ENCODE measurements at places on chromosomes 6 and 20. TPM values are rescaled to one million over a fixed set of nuclear protein-coding genes. Genes with fewer than 3 reads are reported as not detected.

DNA sequence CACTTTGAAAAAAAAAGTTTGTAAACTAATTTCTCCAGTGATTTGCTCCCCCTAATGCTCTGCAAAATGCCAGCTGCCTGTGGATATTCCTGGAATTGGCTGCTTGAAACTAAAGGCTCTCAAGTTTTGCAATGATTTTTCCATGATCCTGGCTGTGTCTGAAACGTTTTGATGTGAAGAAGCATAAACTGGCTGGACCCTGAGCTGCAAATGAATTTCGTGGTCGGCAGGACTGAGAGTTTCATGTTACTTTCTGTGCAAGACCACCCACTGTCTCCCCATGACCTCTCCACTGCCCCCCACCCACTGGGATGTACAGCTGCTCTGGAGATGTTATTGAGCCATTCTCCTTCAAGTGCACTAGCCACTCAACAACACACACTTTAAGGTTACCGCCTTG, 171.3 kb upstream of the SSTR4 start:
- DNase-seq, result no peak

DNA sequence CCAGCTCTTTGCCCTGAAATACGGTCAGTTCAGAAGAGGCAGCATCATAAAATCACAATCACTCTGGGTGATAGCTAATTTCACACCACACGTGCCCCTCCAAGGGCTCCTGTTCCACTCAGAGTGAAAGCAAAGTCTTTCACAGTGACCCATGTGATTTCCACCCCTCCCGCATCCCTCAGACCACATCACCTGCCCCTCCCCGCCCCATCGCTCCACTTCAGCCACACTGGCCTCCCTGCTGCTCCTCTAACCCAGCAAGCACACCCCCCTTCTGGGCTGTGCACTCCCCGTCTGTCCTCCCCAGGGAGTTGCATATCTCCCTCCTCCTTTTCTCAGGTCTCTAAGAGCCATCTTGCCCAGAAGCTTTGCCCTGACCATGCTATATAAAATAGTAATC, 74.5 kb downstream of the PSMG4 start:
- no peak for DNase-seq

The TXLNB gene
- 2.7 TPM for polyA plus RNA-seq

The DEFB124 gene
- 0.48 TPM for polyA plus RNA-seq

DNA sequence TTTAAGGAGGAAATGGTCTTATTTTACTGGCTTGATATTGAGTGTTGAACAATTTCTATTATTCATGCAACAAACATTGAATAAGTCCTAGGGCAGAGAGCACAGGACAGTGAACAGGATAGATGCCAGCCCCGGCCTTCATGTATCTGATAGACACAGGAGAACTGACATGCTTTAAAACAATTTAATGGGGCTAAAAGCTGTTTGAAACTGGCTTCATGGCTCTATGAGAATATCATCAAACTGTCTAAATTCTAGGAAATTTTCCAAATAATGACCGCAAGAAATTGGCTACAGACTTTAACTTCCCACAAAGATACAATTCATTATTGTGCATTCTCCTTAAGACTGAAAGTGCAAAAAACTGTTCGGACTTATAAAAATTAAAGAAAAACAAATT, 69.0 kb downstream of the ID4 start:
- no peak for DNase-seq

GRCh38 chr20:37846573-37846972, 56.4 kb upstream of the VSTM2L start:
- DNase-seq, result no peak

DNA sequence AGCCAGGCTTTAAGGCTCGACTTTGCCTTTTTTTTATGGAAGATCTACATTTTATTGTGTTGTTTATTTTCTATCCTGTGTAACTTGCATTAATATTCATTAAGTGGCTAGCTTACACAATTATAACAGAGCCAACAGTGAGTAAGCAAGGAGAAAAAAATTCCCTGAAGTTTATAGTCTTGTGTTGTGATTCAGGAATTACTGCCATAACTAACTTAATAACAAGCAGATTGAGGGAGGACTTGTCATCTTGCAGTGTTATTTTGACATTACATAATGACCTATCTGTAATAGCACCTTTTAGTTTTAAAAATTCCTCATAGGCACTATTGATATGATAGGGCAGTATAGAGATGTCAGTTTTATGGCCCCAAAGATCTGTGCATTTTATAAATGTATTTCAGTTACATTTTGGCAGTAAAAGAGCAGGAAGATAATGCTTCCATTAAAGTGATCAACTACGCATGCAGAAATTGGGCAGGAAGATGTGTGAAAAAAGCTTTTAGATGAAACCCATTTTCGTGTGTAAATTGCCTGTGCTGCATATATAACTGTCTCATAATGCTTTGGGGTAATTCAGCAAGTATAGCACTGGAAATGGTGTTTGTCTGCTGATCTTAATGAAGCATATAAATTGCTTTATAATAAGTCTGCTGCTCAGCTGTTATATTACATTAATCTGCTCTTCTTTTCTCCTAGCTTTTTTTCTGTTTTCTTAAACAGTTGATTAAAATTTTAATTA, 123.0 kb downstream of the SMAP1 start:
- no peak for DNase-seq

- no peak for DNase-seq
These were observed 2.2 kb downstream of the ADGRF4 start for GRCh38 chr6:47700596-47700995.

DNA sequence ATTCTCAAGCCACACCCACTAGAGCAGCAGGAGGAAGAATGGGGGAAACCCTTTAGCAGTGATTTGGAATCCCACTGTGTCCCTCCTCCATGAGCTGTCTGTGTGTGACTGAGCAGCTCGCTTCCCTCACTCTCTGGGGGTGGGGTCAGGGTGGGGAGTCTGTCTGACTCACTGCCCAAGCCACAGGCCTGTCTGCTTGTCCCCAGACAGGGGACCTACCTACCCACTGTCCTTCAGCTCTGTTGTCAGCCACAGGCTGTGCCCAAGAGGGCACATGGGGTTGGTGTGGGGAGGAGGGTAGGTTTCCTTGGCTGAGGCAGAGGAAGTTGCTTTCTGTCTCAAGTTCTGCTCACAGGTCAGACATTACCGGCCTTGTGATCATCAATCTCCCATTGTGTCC, 127.0 kb downstream of the MAFB start:
- peak; percentile 3 for DNase-seq

The RNF182 gene
- 2.8 TPM for polyA plus RNA-seq

DNA sequence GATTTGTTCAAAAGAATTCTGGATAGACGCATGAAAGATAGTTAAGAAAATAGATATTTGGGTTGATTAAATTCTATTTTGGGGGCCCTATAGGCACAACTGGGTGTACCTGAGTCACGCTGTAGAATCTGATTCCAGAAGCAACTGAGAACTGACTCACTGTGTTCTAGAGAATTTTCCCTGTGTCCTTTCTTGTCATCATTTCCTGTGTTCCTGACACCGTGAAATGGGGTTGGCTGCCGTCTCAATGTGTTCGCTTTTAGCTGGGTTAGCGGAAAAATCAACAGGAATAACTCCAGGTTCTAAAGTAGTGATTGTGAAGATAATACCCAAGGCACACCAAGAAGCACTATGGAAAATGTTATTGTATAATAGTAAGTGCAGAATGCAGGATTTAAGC, 5.0 kb downstream of the GCNT2 start:
- no peak for DNase-seq

- DNase-seq, result no peak
These were observed 1.4 kb downstream of the CUTA start for GRCh38 chr6:33416386-33417127.

- DNase-seq, result no peak
These were observed 64.6 kb downstream of the MYO6 start for GRCh38 chr6:75813476-75814250.

- no peak for DNase-seq
These were observed 108.6 kb upstream of the DOK5 start for GRCh38 chr20:54366669-54367344.

- no peak for DNase-seq
These were observed 271.3 kb downstream of the BMP7 start for GRCh38 chr20:56995149-56995548.

GRCh38 chr6:42446370-42446769, 5.4 kb downstream of the TRERF1 start:
- no peak for DNase-seq

The FOXC1 gene
- polyA plus RNA-seq, result 81.3 TPM

- no peak for DNase-seq
These were observed 78.3 kb downstream of the RPP40 start for GRCh38 chr6:4925580-4925979.

- DNase-seq, result no peak
These were observed 4.1 kb upstream of the BNIP5 start for GRCh38 chr6:36340618-36341454.

The CCN2 gene
- 243 TPM for polyA plus RNA-seq

DNA sequence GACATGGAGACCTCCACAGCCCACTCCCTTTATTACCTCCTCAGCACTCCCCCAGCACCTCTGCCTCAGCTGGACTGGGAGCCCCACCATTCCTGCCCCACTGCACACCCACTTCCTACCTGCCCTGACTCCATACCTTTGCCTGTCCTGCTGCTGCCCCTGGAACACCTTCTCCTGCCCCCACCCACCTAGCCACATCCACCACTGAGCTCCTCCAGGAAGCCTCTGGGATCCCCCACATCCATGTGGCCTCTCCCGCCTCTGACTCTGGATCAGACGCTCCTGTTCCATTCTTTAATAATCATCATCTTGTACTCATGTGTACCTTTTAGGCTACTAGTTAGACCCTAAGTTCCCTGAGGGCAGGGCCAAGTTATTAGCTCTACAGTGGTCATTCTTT, 2.2 kb upstream of the SDCBP2 start:
- DNase-seq, result no peak

- no peak for DNase-seq
These were observed 212.7 kb downstream of the UST start for GRCh38 chr6:148959501-148959900.

DNA sequence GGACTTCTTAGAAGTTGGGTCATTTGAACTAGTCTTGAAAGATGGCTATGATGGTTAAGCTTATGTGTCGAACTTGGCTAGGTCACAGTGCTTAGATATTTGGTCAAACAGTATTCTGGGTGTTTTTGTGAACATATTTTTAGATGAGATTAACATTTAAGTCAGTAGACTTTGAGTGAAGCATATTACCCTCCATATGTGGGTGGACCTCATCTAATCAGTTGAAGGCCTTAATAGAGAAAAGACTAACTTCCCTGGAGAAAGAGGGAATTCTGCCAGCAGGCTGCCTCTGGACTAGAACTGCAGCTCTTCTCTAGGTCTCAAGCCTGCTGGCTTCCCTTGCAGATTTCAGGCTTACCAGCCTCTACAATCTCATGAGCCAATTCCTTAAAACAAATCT, 76.9 kb downstream of the RCAN2 start:
- no peak for DNase-seq

The TRIM15 gene
- polyA plus RNA-seq, result 0.08 TPM

DNA sequence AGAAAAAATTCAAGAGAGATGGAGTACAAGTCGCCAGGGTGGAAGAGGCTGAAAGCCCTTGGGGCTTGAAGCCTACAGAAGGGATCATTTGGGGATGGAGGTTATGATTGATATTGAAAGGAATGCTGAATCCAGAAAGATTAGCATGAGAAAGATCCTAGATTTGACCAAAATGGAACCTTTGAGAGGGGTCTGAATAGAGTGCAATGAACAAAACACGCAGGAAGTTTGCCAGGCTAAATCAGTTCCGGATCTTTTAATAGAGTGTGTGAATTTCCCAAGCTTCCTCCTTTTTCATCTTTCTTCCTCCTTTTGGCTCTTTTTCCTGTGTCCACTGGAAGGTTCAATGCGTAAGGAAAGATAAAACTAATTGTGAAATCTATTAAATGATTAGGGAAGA, 15.3 kb downstream of the IPCEF1 start:
- no peak for DNase-seq

GRCh38 chr6:92701425-92702096, 717.8 kb downstream of the EPHA7 start:
- no peak for DNase-seq

The IDH3B gene
- polyA plus RNA-seq, result 134 TPM

The NHLRC1 gene
- 1.9 TPM for polyA plus RNA-seq

DNA sequence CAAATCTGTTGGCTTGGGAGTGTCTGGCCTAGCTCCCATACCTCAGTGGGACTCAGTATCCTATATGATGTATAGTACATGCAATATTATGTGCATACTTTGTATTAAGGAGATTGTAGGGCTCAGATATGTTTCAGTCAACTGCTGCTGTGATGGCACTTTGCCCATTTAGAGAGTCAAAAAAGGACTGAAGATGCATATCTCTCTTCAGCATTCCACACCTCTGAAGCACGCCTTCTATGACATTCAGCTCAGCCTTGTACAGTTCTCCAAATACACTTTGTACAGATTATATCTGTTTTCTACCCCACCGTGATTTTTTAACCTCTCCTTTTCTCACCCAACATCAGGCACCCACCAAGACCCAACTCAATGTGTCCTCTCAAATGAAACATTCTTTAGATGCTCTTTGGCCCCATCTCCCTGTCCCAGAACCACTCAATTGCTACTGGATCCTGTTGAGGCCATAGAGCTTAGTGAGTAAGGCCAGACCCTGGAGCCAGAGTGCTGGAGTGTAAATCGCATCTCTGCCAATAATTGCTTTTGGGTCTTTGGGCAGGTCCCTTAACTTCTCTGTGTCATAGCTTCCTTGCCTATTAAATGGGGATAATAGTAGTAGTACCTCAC, 15.6 kb downstream of the ENPP1 start:
- no peak for DNase-seq

The MLN gene
- polyA plus RNA-seq, result 2.1 TPM

DNA sequence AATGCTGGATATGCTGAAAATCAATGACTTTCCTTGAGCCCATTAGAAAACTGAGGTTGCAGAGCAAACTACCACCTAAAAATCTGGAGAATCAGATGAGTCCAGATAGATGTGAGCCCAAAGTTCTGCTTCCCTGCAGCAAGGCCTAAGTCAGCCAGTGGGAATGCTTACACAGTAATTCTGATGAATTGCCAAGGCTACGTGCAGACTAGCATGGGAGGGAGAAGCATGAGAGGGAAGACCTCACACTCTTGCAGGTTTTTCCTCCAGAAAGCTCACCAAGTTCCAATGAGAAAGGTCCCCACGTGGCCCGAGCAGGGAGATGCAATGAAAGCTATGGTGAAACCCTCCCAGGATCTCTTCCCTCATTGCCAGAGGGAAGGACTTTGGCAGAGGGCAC, 104.8 kb upstream of the SIRPA start:
- no peak for DNase-seq

DNA sequence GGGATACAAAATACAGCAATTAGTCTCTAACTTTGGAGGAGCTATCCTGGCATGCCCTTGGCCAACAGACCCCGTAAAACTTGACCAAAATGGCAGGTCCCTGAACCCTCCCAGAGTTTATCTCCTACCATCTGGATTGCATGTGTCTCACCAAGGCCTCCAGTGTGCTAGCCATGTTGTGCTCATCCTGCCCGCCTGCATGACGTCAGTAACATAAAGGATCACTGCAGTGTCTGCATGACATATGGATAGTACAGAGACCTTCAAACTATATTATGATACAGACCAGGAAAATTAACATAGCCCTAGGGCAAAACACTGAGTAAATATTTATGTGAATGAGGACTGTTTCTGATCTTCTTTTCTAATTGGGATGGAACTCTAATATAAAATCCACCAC, 25.3 kb downstream of the CPXM1 start:
- DNase-seq, result no peak

The TNFRSF21 gene
- polyA plus RNA-seq, result 29.9 TPM

The SPATS1 gene
- not detected for polyA plus RNA-seq

GRCh38 chr20:4893709-4894108, 107.6 kb downstream of the SLC23A2 start:
- no peak for DNase-seq
